ENCODE measurements at places on chromosomes 7 and 10. TPM values are rescaled to one million over a fixed set of nuclear protein-coding genes. Genes with fewer than 3 reads are reported as not detected.

DNA sequence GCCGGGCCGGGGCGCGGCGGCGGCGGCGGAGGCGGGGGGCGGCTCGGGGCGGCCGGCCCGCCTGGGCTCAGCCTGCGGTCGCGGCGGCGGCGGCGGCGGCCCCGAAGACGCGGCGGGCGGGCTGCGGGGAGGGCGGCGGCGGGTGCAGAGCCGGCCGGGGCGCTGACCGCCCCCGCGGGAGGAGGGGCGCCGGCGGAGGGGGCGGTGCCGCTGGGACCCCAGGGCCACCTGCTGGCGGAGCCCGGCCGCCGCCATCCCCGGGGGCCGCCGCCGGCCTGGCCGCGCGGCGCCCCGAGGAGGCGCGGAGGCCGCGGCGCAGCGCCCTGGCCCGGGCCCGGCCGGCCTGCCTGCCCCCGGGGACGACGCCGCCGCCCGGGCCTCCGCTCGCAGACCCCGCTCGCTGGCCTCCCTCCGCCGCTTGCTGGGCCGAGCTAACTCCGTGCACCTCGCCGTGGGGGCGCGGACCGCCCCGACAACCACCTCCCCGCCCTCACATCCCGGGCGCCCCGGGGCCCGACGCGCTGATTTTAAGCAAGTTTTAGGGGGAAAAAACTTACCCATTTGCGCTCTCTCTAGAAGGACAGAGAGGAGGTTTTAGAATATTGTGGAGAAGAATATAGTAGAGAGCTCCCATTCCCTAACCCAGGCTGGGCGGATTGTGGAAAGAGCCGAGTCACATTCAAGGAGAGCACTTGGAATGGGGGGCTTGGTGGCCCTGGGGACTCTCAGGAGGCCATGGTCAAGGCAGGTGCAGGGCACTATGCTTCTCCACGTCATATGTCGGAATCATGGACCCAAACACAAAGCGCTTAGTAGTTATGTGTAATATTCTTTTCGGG, at the start of gene BEND7:
TSS of gene BEND7 (minus strand) at position 140 of the 839 bp plus-strand sequence. CDS start 481 bp downstream, outside the sequence.
- H3K4me3 ChIP-seq = peak within 1 kb of the TSS; percentile 53
- no peaks in the 10 kb centered on the region for H3K36me3 ChIP-seq
- peak; percentile 15 for DNase-seq
- H3K27me3 ChIP-seq = peaks cover 51% of the 10 kb centered on the region
- H3K27ac ChIP-seq = no peak within 1 kb of the TSS

- H3K4me3 ChIP-seq = no peak overlapping the region
- H3K27ac ChIP-seq = no peak overlapping the region
- DNase-seq = no peak
- H3K36me3 ChIP-seq = peaks cover 21% of the 10 kb centered on the region
- peaks cover 63% of the 10 kb centered on the region for H3K4me1 ChIP-seq
Observed at GRCh38 chr7:55539380-55539779, 32.9 kb downstream of the VOPP1 start.

SPDYE8 gene
- not detected for total RNA-seq

DNA sequence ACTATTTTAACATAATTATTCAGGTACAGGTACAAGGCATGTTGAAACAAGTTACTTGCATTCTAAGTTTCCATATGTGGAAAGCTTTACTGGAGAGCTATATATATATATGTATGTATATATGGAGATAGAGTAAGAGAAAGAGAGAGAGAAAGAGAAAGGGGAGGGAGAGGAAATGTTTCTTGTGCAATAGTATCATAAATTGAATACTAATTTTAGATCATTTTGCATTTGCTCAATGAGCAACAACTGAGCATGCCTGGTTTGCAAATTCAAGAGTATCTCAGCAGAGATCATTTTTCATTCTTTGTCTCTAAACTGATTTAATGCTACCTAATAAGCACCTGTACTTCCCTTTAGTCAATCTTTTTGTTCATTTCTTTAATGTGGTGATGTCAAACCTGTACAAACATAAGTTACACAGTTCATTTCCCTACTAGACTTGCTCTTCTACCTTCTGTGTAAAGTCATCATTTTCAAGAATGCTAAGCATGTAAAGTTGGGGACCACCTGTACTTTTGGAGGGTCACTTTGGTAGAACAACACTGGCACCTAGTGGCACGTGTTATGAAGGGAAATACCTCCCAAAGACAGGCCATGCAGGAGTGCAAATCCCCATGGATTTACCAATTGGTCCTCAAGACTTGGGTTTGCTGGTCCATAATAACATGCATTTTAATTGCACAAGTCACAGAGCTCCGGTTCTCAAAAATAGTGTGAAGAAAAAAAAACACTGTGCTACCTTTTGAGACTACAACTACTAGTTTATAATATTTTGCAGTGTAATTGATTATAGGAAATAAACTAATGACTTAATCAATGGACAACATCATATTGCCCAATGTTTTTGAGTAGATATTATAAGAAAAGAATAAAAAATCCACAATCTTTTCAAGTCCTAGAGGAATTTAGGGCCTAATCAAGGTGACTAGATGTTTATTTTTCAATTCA, 431.2 kb upstream of the IGFBP3 start:
- H3K4me3 ChIP-seq = no peak overlapping the region
- H3K36me3 ChIP-seq = no peaks in the 10 kb centered on the region
- H3K4me1 ChIP-seq = no peaks in the 10 kb centered on the region
- H3K27me3 ChIP-seq = no peaks in the 10 kb centered on the region
- DNase-seq = peak; percentile 36

GRCh38 chr10:94631077-94631875, 52.3 kb upstream of the CYP2C18 start:
- H3K4me1 ChIP-seq = no peaks in the 10 kb centered on the region
- peaks cover 1% of the 10 kb centered on the region for H3K27me3 ChIP-seq
- no peak overlapping the region for H3K4me3 ChIP-seq
- H3K27ac ChIP-seq = no peak overlapping the region

FAM25G gene
- not detected for total RNA-seq

MYPN gene
- not detected for total RNA-seq

DNA sequence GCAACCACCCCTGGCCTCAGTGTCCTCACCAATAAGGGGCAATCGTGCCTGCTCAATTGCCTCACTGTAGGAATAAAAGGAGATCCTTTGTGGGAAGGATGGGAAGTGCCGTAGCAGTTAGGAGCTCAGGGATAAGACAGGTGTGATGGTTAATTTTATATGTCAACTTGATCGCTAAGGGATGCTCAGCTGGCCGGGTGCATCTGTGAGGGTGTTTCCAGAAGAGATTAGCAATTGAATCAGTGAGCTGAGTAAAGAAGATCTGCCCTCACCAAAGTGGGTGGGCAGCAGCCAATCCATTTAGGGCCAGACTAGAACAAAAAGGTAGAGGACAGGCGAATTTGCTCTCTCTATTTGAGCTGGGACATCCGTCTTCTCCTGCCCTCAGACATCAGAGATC, 46.3 kb downstream of the BUB3 start:
- peaks cover 4% of the 10 kb centered on the region for H3K36me3 ChIP-seq
- no peak overlapping the region for H3K27ac ChIP-seq
- no peak for DNase-seq
- H3K27me3 ChIP-seq = no peaks in the 10 kb centered on the region

DNA sequence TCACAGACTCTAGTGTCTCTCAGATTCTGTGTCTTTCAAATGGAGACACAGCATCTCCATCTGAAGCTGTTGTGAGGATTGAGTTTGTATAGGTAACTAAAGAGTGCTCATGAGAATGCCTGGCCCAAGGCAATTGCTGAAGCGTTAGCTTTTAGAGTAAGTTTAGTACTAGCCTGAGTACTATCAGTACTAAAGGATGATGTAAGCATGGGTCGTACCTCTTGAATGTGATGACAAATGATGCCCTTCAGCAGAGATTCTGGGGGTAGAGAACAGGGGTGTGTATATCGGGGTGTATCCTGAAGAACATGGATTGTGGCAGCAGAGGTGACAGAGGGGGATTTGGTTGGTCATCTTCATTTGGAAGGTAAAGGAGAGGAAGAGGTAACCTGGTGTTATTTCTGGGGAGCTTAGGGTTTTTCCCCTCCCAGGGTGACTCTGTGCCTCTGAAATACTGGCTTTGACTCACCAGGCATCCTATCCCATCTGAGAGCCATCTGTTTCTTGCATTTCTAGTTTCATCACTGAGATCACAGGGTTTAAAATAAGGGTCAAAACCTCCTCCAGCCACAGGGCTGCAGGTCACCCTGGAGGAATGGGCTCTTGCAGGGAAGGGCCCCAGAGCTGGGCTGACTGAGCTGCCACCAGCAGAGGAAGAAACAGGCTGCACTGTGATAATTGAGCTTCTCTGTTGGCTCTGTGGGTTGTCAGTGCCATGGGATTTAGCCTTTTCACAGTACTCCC, 756.0 kb downstream of the KCNMA1 start:
- no peaks in the 10 kb centered on the region for H3K4me1 ChIP-seq
- no peak overlapping the region for H3K4me3 ChIP-seq
- H3K27me3 ChIP-seq = peaks cover 3% of the 10 kb centered on the region
- H3K27ac ChIP-seq = no peak overlapping the region
- DNase-seq = no peak

DNA sequence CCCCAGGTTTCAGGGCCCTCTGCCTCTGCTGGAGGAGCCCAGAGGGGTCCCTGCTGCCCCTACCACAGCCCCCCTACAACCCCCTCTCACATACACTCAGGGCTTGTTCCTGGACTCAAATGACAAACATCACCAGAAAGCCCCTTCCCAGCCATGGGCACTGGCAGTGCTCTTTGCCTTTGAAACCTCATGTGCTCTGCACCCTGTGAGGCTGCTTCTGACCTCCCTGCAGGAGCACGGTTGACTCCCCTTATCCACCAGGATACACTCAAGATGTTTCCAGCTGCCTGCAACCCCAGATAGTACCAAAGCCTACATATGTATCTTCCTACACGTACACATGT, 3.5 kb upstream of the ADIRF start:
- H3K4me1 ChIP-seq = peaks cover 17% of the 10 kb centered on the region
- no peak for DNase-seq
- H3K36me3 ChIP-seq = no peaks in the 10 kb centered on the region
- H3K27ac ChIP-seq = no peak overlapping the region
- no peak overlapping the region for H3K4me3 ChIP-seq
- H3K27me3 ChIP-seq = no peaks in the 10 kb centered on the region

DNA sequence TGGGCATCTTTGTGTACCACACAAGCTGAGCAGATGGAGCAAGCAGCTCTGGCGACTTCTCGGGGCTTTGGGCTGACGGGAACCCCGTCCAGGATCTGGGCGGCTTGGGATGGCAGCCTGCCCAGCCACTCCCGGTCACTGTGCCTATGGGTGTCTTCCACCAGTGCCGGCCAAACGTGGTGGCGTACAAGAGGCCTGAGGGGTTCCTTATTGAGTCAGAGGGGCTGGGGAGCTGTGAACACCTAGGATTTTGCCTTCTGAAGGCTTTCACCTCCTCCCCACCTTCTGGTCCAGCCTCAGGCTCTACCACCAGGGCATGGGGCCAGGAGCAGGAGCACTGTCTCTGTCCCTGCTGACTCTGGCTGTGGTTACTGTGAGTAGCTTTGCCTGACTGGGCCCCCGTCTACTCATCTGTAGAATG, 71.8 kb upstream of the PPIF start:
- H3K27me3 ChIP-seq = no peaks in the 10 kb centered on the region
- DNase-seq = no peak
- H3K4me3 ChIP-seq = no peak overlapping the region
- no peaks in the 10 kb centered on the region for H3K4me1 ChIP-seq
- H3K36me3 ChIP-seq = peaks cover 8% of the 10 kb centered on the region

POT1 gene
- total RNA-seq = 31.4 TPM

GRCh38 chr10:114714281-114714741, 56.2 kb upstream of the ABLIM1 start:
- H3K4me3 ChIP-seq = no peak overlapping the region
- no peaks in the 10 kb centered on the region for H3K4me1 ChIP-seq
- DNase-seq = no peak
- peaks cover 12% of the 10 kb centered on the region for H3K27me3 ChIP-seq

SUN3 gene
- total RNA-seq = 0.95 TPM

- peaks cover 72% of the 10 kb centered on the region for H3K4me1 ChIP-seq
- no peak for DNase-seq
- H3K4me3 ChIP-seq = peak overlapping the region; percentile 86
- no peaks in the 10 kb centered on the region for H3K27me3 ChIP-seq
- peaks cover 25% of the 10 kb centered on the region for H3K36me3 ChIP-seq
Observed at GRCh38 chr10:104334965-104335650, 3.2 kb downstream of the ITPRIP start.

GRCh38 chr7:116547347-116547746, 22.5 kb downstream of the CAV1 start:
- no peak for DNase-seq
- H3K27me3 ChIP-seq = peaks cover 6% of the 10 kb centered on the region
- peaks cover 3% of the 10 kb centered on the region for H3K4me1 ChIP-seq
- no peaks in the 10 kb centered on the region for H3K36me3 ChIP-seq
- no peak overlapping the region for H3K4me3 ChIP-seq

BUD23 gene
- total RNA-seq = 108 TPM

GRCh38 chr10:113735913-113736312, 15.6 kb upstream of the PLEKHS1 start:
- DNase-seq = peak; percentile 6
- H3K4me1 ChIP-seq = no peaks in the 10 kb centered on the region
- H3K27ac ChIP-seq = no peak overlapping the region
- no peak overlapping the region for H3K4me3 ChIP-seq
- peaks cover 3% of the 10 kb centered on the region for H3K36me3 ChIP-seq
- no peaks in the 10 kb centered on the region for H3K27me3 ChIP-seq

DNA sequence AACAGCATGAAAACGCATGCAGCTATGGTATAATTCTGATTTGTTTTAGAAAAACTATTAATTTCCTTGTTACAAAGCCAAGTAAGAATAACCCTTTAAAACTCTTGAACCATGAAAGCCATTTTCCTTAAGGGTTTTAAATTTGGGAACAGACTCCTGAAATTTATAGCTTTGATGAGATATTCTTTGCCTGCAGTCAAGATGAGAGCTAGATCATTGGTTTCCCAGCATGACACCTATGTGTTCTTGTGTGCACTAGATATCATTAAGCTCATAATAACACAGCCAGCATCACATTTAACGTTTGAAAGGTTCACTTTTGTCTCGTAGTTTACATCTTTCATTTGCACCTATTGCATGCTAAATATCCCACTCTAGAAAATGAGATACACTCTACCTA, 202.2 kb downstream of the PHF14 start:
- no peak for DNase-seq
- no peaks in the 10 kb centered on the region for H3K36me3 ChIP-seq

C7orf57 gene
- total RNA-seq = 0.83 TPM

DNA sequence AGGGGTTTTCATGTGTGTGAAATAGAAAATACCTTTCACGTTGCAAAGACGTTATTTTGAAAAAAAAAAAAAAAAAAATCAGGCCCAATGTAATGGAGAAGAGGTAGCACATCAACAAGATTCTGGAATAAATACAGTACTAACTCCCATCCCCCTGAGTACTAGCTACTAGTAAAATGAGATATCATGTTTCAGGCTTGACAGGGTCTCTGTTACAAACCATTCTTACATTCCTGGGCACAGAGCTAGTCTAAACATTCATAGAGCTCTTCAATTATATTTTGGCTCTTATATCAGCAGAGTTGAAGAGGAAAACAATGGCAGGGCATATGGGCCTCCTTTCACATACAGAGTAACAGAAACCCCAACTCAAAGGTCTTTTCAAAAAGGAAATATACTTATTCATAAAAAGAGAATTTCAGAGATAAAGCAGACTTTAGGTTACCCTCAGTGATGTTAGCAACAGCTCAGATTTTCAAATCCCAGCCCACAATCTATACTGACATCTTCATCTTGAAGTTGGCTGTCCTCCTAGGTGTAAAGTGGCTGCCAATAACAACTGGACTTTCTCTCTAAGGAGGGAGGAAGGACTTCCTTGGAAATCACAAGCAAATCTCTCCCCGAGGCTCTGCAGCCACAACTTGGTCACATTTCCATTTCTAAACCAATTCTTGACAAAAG, 18.6 kb downstream of the C7orf33 start:
- peaks cover 10% of the 10 kb centered on the region for H3K27me3 ChIP-seq
- no peak overlapping the region for H3K4me3 ChIP-seq
- no peak overlapping the region for H3K27ac ChIP-seq
- H3K4me1 ChIP-seq = peaks cover 5% of the 10 kb centered on the region
